ENCODE measurements at places on chromosomes 6 and 20. TPM values are rescaled to one million over a fixed set of nuclear protein-coding genes. Genes with fewer than 3 reads are reported as not detected.

COL20A1 gene
- total RNA-seq = 0.08 TPM

PDE10A gene
- not detected for total RNA-seq

CCN5 gene
- not detected for total RNA-seq

DEF6 gene
- 74.3 TPM for total RNA-seq

CAGE1 gene
- total RNA-seq = 0.10 TPM

TOX2 gene
- 0.52 TPM for total RNA-seq

BTN1A1 gene
- total RNA-seq = 0.16 TPM

CST11 gene
- total RNA-seq = not detected

HSPA12B gene
- total RNA-seq = not detected

BPIFB2 gene
- not detected for total RNA-seq

RAB23 gene
- total RNA-seq = 1.2 TPM

DDX43 gene
- total RNA-seq = 0.44 TPM

EDN1 gene
- total RNA-seq = not detected

REM1 gene
- total RNA-seq = not detected

GTSF1L gene
- not detected for total RNA-seq

COL19A1 gene
- total RNA-seq = 0.36 TPM

POM121L2 gene
- not detected for total RNA-seq

CLPSL1 gene
- total RNA-seq = not detected

CYP39A1 gene
- not detected for total RNA-seq

ZNF451 gene
- total RNA-seq = 47.5 TPM

RWDD2A gene
- 1.2 TPM for total RNA-seq

PET117 gene
- 21.4 TPM for total RNA-seq

ZBTB2 gene
- 26.8 TPM for total RNA-seq

IL17A gene
- not detected for total RNA-seq

GLP1R gene
- 0.43 TPM for total RNA-seq

SRSF12 gene
- total RNA-seq = 0.78 TPM

BPIFB3 gene
- total RNA-seq = not detected

HLA-DOB gene
- total RNA-seq = 2.1 TPM

DOK5 gene
- 3.9 TPM for total RNA-seq

RAET1L gene
- total RNA-seq = not detected

Measured in activated naive CD8-positive, alpha-beta T cell treated with anti-CD3 and anti-CD28 coated beads for 36 hours (primary cell).